ENCODE measurements at places on chromosomes 2 and 18. TPM values are rescaled to one million over a fixed set of nuclear protein-coding genes. Genes with fewer than 3 reads are reported as not detected.

The MPPE1 gene
- 54.7 TPM for total RNA-seq

The DNAJC5G gene
- not detected for total RNA-seq

The RAB6C gene
- total RNA-seq: not detected

The MPP4 gene
- total RNA-seq: not detected

DNA sequence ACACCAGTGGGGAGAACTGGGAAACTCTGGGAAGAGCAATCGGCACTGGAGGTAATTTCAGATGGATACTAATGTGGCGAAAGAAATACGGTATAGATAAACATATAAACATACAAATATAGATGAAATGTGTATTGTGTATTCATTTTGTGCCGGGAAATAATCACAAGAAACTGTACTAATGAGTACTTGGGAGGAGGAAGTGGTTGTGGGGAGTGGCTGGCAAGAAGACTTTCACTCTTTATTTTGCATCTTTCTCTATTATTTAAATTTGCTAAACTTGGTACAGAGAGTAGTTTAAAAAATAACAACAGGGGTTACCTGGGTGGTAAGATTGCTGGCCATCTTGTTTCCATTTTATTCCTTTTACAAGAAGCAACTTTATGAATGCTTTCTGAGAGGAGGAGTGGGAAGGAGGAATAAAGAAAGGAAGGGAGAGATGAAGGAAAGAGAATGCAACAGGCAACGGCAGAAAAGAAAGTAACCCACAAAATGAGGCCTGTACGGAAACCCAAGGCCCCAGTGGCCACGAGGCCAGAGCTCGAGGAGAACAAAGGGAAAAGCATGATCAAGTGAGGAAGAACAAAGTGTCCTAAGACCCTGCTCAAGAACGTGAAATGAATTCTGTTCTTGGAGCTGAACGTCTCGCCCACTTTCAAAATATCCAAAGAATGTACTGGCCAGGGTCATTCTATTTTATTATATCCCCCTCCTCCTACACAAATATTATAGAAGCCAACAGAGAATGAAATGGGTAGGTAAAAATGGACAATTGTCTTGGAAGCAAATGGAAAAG is 45.2 kb downstream of the FAM178B start:
- no peak for DNase-seq

GRCh38 chr18:10070561-10071000 is 156.8 kb downstream of the VAPA start:
- DNase-seq: no peak

GRCh38 chr2:102235042-102235473 is 48.2 kb downstream of the IL1RL2 start:
- DNase-seq: no peak

DNA sequence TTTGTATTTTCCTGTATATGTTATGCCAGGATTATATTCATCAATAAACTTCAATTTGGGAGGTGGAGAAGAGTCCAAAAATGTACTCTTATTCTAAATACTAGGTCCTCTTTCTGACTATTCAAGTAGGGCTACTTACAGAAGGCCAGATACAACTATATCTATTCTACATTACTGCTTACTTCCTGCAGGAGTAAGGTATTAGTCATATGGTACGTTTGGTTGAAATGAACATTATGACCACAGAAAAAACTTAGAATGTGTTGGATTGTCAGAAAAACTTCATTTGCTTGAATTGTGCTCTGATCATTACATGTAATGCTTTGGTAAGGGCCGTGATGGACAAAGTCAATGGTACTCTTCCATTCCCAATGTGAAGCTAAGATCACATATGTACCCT is 35.0 kb downstream of the STAT4 start:
- DNase-seq: no peak
